ENCODE measurements at places on chromosomes 2 and 18.

DNA sequence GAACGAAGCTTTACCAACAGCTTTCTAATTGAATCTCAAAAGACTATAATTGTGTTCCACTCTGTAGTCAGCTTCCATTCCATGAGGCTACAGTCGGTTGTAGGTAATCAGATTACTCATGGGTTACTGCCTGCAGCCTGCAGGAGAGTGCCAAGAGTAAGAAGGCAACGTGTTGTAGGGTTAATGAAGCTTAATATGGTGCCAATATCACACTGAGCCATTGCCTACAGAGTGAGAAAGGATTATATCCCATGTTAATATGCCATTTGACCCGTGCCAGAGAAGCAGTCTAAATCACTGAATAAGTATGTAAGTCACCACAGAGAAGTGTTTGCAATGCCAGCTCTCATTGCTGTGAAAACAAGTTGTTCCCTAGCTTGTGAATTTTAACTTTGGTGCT is 734.5 kb upstream of the ACVR2A start:
- DNase-seq = peak; percentile 2

- DNase-seq = peak; percentile 8
These were observed 340.0 kb upstream of the MEX3C start for GRCh38 chr18:51537487-51537886.

DNA sequence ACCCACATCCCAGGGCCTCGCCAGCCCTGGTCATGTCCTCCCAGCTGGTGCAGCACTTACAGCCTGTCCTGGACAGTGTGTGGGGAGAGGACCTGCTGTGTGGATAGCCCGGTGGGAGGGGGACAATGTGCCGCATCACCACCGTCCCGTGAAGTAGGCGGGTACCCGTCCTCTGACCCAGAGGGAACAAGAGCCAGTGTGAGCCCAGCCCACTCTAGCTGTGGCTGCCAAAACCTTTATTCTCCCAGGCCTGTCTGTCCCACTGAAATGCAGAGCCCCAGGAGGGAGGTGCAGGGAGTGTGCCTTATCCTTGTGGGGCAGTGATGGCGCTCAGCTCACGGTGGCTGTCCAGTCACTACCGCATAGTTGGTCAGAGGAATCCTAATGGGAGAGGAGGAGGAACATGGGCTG is 1.7 kb downstream of the TRAF3IP1 start:
- DNase-seq = no peak

- no peak for DNase-seq
These were observed 56.1 kb downstream of the SLC35F5 start for GRCh38 chr2:113700186-113700841.

- no peak for DNase-seq
These were observed 180.1 kb downstream of the LDLRAD4 start for GRCh38 chr18:13398631-13399030.

DNA sequence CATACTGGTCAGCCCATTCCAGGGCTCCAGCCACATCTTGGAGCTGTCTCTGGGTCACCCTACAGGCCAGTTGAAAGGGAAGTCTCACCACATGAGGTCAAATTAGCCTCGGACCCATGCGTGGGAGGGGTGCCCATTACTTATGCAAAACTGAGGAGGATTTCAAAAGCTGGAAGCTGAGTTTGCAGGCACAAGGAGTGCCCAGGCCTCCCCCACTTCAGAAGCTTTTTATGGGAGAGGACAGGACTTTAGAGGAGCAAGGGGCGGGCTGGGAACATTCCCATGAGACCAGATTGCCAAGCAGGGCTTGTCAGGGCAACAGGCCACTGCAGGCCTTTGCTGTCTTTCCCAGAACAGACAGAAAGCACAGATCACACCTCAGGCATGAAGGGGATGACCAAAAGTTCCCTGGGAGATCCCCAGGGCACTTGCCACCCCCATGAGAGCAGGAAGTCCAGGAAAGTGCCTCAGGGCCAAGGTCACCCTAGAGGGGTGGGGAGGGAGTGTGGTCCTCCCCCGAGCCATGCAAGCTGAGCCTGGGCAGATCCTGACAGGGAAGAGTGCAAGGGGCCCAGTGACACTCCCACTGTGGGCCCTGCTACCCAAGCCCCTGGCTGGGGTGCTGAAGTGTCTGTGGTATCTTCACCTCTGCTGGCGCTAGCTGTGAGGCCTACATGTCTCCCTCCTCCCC is 267.7 kb downstream of the BCL11A start:
- DNase-seq = no peak

DNA sequence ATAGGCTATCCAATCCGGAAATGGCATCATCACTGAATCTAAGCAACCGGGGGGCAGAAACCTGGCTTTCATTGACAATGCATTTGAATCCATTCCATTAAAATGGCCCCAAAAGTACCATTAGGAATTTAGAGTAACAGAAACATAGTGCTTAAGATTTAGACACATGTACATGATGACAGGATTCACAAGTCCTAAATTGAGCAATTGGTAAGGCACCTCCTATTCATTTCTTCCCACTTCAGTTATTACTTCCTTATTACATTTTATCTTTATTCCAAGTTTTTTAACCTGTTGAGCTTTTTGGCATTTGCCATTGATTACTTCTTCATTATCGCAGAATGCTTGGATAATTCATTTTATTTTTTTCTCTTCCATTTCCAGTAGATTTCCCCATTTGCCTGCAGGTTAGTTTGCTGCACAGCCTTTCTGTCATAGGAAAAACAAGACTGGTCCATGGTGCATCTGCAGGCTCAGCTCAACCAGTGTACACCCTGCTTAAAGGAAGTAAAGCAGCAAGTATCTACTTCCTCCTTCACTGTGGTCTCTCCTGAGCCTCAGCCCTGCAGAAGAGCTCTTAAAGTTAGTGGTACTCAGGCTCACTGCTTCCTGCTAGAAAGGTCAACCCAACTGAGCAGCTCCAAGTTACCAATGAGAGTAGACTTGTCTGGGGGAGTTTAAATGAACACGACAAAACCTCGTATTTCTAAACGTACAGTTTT is 89.2 kb downstream of the DOCK10 start:
- DNase-seq = no peak

GRCh38 chr2:237390235-237390634 is 23.7 kb downstream of the COL6A3 start:
- DNase-seq = no peak

GRCh38 chr2:637804-638203 is 39.4 kb downstream of the TMEM18 start:
- DNase-seq = no peak

DNA sequence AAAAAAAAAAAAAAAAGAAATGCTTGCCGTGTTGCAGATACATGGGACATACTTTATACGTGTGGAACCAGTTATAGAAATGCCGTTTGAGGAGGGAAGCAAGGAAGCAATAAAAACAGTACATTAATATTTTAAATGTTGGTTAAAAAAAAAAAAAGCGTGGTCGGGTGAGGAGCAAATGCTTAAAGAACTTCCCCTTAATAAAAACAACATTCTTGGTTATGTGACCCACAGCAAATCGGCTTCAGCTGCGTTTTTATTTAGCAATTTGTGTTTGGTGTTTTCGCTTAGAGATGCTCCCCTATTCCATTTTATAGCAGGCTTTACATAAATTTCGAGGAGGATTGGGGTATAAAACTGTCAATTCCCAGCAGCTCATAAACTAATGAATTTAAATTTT is 223.6 kb downstream of the LRRTM1 start:
- DNase-seq = no peak
